ENCODE measurements at places on chromosomes 7 and 10. TPM values are rescaled to one million over a fixed set of nuclear protein-coding genes. Genes with fewer than 3 reads are reported as not detected.

GRCh38 chr7:102285540-102286236, 980 bp upstream of the SH2B2 start:
- no peak for DNase-seq

GRCh38 chr7:87624628-87625027, 3.6 kb upstream of the RUNDC3B start:
- no peak for DNase-seq

DNA sequence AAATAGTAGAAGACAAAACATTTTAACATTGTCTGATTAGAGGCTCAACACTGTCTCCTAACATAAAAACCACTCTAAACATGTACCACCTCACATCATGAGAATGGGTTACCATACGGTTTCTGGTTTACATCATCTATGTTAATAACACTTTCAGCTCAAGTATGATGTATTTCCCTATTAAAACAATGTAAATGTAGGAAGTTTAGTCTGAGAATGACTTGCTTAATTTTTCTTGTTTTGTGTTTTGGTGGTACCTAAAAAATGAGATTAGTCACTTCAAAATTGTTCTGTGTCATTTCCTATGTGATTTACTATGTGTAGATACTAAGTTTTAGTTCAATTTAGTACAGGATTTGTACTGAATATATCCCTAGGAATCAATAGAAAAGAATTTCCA, 195.8 kb upstream of the SEMA3C start:
- no peak for DNase-seq

GRCh38 chr7:4707217-4707741, 25.2 kb downstream of the FOXK1 start:
- no peak for DNase-seq

GRCh38 chr10:121260377-121260776, 337.9 kb downstream of the FGFR2 start:
- no peak for DNase-seq

GRCh38 chr7:114264023-114264422, 150.6 kb upstream of the FOXP2 start:
- no peak for DNase-seq

DNA sequence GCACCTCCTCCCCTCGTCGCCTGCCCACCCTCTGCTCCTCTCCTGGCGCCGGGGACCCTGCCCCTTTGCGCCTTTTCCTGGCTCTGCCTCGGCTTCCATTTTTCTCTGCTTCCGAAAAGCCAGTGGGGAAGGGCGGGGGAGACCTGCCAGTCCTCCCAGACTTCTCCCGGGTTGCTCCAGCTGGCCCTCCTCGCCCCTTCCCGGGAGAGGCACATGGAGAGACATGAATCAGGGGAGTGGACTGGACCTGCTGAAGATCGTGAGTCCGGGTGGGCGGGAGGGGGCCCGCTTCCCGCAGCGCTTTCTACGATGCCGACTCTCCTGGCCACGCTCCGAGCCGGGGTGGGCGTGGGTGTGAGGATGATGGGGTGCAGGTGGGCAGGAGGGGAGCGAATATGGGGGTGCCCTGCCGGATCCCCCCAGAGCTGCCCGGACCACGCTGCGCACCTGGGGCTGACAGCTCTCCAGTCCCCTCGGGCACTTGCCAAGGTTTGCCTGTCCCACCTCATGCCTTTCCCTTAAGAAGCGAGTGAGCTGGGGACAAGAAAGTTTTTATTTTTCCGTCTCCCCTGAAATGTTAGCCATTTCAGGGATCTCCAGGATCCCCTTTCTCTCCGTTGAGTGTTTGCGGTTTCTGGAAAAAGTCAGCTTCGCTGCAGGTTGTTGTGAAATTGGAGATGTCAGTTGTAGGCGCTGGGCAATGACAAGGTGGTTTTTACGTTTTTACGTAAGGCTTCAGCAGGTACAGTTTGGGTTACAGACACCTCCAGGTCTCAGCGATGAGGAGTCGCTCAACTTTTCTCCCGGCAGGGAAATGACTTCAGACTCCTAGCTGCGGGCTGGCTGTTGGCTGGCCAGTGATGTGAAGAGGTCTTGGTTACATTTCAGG, 977 bp downstream of the CACNB2 start:
- no peak for DNase-seq

GRCh38 chr7:40733114-40733513, 598.3 kb downstream of the SUGCT start:
- DNase-seq = no peak

DNA sequence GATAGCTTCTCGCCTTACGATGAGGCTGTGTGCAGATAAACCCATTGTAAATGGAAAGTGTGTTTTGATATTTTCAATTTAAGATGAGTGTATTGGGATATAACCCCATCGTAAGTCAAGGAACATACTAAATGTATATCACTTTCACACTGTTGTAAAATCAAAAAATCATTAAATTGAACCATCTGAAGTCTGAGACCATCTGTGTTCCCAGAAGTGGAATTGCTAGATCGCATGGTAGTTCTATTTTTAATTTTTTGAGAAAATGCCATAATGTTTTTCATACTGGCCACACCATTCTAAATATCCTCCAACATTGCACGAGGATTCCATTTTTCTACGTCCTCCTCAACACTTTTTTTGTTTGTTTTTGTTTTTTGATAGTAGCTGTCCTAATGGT, 209.1 kb upstream of the MTPN start:
- DNase-seq = no peak

- DNase-seq = peak; percentile 63
Observed at GRCh38 chr10:87093632-87094372, 841 bp downstream of the GLUD1 start.

- no peak for DNase-seq
Observed at GRCh38 chr10:25828475-25828874, 105.6 kb upstream of the MYO3A start.

GRCh38 chr7:41698726-41699125, 4.2 kb downstream of the INHBA start:
- DNase-seq = no peak

GRCh38 chr7:39712751-39713150, 89.4 kb downstream of the RALA start:
- no peak for DNase-seq

DNA sequence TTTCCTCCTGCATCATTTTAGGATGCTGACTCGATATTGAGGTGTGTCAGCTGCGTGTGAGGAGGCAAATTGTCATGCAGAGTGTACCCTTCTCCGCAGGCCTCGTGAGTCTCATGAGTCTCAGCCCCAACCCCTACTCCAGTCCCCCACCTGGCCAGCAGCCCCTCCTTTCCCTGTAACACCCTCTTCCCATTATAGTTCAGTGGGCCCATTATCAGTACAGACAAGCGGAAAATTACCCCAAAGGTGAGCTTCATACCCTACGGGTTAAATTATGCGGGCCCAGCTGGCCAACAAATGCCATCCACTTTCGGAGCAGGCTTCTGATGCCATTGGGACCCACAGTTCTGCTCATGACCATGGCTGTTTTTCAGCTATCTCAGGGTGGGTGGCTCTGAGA, 25.2 kb downstream of the SFTPD start:
- no peak for DNase-seq

- no peak for DNase-seq
Observed at GRCh38 chr7:44172803-44173424, 16.3 kb downstream of the GCK start.

DNA sequence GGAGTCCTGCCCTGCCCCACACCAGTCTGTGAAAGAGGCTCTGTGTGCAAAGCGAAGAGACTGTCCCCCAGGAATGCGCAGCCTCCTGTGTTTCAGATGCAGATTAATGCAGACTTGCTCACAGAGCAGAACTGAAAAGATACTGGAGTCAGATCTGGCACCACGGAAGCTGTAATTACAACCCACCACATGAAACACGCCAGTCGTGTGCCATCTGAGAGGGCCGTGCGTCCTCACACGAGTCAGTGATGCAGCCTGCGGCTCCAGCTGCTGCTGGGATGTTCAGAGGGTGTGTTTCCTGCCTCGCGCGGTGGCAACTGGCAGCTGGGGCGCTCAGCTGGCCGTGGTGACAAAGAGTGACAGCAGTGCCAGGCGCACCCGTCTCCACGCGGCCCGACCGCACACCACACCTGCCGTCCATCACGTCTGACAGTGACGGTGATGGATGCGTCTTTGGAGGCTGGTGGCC, 50.0 kb downstream of the NKX6-2 start:
- DNase-seq = no peak

- DNase-seq = no peak
Observed at GRCh38 chr10:130440971-130441370, 304.8 kb downstream of the GLRX3 start.

DNA sequence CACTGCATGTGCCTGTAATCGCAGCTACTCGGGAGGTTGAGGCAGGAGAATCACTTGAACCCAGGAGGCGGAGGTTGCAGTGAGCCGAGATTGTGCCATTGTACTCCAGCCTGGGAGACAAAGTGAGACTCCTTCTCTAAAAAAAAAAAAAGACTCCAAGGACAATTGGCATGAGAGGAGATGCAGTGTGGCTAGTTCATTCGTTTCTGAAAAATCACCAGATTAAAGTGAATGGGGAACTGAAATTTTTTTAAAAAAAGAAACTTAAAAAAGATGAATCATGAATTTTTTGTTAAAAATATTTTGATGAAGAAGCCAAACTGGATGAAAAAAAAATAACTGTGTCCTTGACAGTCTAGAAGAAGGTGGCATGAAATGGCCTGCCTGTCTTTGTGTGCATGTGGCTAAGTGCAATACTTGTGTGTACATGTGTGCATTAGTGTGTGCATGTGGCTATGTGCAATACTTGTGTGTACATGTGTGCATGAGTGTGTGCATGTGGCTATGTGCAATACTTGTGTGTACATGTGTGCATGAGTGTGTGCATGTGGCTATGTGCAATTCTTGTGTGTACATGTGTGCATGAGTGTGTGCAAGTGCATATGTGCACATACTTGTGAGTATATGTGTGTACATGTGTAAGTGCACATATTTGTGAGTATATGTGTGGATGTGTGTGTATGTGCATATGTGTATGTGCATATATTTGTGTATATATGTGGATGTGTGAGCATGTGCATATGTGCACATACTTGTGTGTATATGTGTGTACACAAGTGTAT, 391.7 kb upstream of the KLF6 start:
- DNase-seq = no peak

DNA sequence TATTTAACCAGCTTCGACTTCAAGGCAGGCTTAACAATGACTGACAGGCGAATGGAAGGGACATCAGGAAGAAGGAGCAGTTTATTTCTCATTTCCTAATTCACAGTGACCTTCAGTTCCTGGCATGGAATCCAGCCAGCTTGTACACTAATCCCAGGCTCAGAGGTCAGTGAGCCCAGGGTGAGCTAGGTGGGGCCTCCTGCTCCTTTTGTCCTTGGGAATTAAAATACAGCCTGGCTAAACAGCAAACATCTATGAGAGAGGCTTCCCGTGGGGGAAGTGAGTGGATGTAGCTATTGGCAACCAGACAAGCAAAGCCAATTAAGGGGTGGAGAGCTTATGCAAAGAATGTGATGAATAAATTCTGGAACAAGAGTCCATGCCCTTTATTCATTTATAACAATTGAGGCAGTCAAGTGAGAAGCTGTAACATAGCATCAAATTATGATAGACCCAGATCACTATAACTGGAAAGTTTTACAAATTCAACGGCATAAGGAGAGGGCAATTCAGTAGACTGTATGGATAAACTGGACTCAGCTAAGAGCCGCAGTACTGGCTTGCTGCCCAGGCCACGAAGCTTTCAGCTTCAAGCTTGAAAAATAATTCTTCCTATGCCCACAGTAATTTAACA, 57.1 kb downstream of the STK17A start:
- DNase-seq = no peak

DNA sequence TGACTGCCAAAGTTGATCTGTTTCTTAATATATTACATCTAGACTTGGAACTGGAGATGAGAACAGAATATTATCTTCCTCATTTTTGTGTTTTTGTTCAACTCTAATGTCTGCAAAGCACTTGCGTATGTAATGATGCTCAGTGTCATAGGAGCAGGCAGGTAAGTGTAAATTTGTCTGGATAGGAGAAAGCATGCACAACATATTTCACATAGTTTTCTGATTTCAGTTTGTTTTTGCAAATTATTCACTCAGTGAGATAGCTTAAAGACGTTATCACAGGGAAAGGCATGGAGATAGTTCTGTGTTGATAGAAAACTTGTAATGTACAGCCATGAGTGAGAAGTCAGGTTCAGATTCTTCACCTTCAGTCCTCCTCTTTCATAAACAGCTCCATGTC, 84.8 kb downstream of the CFTR start:
- DNase-seq = no peak

DNA sequence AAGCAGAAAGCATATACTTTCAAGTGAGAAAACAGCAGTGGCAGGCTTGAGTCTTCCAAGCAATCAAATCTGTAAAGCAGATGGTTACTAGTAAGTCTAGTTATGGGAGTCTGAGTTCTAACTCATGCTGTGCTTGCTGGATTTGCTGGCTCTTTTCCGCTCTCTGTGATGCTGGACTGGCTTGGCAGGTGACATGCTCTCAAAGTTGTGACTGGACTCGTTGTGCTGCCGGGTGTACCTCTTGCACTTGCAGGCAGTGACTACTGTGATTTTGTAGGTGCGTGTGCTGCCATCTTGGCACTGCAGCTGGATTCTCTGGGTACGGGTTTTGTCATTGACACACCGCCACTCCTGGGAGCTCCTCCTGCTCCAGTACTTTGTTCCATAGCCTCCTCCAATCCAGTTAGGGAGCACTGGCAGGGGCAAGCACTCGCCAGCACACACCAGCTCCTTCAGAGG, 3.1 kb downstream of the SOSTDC1 start:
- no peak for DNase-seq

GRCh38 chr10:130498042-130498441, 361.9 kb downstream of the GLRX3 start:
- DNase-seq = no peak

DNA sequence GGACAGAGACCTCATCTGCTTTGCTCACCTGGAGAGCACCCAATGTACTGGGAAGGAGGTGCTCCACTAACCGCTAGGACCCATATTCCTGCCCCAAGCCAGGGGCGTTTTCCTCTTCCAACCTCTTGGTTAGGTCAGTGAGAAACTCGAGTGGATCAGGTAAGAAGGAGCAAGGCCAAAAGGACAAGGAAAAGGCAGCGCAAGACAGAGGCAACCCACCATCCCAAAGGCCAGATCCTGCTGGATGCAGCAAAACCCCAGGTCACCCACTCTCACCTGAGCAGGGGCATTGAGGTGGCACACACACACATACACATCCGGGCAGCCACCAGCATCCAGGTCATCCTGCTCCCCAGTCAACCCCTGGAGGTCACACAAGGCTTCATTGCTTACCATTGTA, 105.1 kb downstream of the GRID1 start:
- no peak for DNase-seq

- no peak for DNase-seq
Observed at GRCh38 chr7:79506481-79506880, 53.0 kb upstream of the MAGI2 start.

- DNase-seq = no peak
Observed at GRCh38 chr7:132242192-132242812, 334.0 kb downstream of the PLXNA4 start.

- no peak for DNase-seq
Observed at GRCh38 chr10:89162596-89162995, 44.5 kb downstream of the CH25H start.

AKR1D1 gene
- not detected for total RNA-seq

CALML5 gene
- not detected for total RNA-seq

CABCOCO1 gene
- total RNA-seq = not detected

CCL24 gene
- not detected for total RNA-seq

TUBB8 gene
- total RNA-seq = not detected

ABCB1 gene
- total RNA-seq = not detected

GIMAP7 gene
- total RNA-seq = not detected

DNAH11 gene
- total RNA-seq = not detected

PLPP4 gene
- 6.7 TPM for total RNA-seq

ODAD2 gene
- total RNA-seq = not detected

FRMPD2 gene
- not detected for total RNA-seq

ZPBP gene
- not detected for total RNA-seq

SHTN1 gene
- total RNA-seq = not detected

Measured in Karpas-422 (cell line).